ENCODE measurements at places on chromosomes 1 and 21.

GRCh38 chr1:96416111-96416595 is 305.4 kb upstream of the PTBP2 start:
- DNase-seq = no peak

- DNase-seq = no peak
These were observed 47.6 kb upstream of the VAV3 start for GRCh38 chr1:108012553-108012952.

DNA sequence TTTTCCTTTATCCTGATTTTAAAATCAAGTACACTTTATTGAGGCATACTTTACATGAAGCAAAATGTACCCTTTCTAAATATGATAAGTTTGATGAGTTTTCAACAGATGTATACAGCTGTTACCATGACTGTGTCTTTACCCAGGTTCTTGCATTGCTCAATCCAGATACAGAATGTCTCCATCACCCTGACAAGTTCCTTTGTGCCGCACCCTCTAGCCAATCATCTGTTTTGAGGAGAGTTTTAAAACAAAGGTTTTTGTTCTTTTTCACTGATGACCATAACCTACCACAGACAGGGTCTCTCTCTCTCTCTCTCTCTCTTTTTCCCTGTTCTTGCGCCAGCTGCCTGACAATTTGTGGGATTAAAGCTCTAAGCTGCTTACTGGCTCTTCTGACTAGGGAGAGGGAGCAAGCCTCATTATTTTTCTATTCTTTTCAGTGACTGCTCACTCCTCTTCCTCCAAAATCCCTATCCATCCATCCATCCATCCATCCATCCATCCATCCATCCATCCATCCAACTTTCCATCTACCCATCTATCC is 1.2 kb upstream of the KCNE1 start:
- no peak for DNase-seq

GRCh38 chr1:33633019-33633801 is 160.8 kb downstream of the ZSCAN20 start:
- DNase-seq = peak; percentile 77

DNA sequence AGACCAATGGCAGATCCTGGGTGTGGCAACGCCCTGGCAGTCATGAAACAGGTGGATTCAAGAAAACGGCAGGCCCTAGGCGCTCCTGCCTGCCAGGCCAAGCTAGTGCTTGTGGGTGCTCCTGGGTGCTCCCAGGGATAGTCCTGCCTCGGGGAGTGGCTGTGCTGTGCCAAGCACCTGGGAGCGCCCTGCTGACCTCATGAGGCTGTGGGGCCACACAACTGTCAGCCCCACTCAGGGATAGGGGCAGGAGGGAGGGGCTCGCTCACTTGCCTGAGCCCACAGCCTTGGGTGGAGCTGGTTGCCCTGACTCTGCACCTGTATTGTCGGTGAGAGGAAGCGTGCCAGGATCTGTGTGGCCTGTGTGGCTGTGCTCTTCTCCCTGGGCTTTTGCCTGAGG is 9.4 kb downstream of the SNAP47 start:
- no peak for DNase-seq

DNA sequence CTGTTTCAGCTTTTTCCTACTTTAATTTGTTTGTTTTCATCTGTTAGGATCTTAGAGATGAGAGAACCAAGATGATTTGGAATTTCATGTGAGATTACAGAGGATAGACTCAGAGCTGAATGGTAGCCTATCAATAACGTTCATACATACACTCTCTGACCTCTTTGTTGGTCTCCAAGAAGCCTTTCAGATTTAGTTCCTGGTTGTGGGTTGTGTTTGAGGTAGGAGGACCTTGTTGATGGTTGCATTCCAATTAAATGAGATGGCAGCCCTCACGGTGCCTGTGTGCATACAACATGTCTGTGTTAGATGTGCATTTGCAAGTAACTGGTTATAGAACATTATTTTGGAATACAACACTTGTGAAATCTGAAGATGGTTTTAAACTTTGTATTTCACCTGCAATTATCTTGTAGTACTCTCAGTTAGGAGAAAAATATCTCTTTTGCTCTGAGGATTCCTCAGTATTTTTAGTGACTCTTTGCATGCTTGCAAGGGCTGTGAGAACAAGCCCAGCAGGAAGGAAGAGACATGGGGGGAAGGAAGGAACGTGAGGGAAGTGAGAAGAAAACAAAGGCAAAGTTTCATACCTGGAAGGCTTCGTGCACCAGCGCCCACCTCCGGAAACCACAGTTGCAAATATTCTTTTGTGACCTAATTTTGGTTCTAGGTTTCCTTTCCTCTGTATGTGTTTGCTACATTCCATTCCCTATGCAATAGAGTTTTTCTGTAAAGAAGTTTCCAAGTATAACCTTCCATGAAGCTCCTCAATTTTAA is 291.8 kb downstream of the DISC1 start:
- DNase-seq = peak; percentile 45

DNA sequence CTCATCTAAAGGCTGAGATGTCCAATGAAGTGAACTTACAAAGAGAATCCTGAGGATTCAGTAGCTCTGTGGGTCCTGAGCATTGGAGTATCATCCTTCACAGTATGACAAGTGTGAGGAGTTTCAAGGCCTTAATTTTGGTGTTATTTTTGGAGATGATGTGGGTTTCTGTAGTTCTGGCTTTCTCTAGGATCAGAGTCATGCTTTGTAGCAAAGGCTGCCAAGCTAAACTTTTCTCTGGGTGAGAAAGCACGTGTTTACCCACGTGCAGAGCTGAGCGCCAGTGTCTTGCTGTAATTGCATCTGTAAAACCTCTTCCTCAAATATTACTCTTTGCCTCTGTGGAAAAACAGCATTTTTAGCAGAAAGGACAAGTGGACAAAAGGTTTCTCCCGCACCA is 387.8 kb upstream of the LYPLAL1 start:
- DNase-seq = no peak

- no peak for DNase-seq
These were observed 1423.9 kb upstream of the PRMT6 start for GRCh38 chr1:105632342-105633196.

- DNase-seq = no peak
These were observed 919 bp downstream of the HECTD3 start for GRCh38 chr1:45009956-45010854.

- no peak for DNase-seq
These were observed 148.9 kb upstream of the VANGL1 start for GRCh38 chr1:115492880-115493279.

- DNase-seq = no peak
These were observed 70.3 kb downstream of the VPS26C start for GRCh38 chr21:37196847-37197246.

GRCh38 chr1:218813237-218813636 is 360.4 kb upstream of the LYPLAL1 start:
- DNase-seq = no peak

DNA sequence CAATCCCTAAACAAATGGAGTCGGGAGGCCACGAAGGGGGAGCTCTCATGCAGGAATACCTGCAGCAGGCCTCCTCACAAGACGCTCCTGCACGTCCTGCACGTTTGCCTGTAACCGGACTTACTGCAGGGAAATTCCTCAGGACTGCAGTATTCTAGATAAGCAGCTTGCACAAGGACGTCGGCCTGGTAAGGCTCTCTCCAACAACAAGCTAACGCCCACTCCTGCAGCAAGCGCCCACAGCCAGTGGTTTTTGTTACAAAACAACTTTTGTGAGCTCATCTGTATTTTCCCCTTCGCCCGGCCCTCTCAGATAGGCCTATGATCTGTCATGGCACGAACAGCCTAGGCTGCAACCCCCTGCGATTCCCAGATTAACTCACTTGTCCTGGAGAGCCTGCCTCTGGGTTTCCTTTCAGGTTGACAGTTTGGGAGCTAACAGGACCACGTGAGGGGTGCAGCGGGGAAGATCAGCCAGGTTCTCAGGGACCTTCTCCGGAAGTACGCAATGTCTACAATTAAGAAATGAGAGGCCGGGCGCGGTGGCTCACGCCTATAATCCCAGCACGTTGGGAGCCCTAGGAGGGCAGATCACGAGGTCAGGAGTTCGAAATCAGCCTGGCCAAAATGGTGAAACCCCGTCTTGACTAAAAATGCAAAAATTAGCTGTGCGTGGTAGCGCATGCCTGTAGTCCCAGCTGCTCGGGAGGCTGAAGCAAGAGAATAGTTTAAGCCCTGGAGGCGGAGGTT is 921 bp upstream of the MIB2 start:
- DNase-seq = peak; percentile 69
